ENCODE measurements at places on chromosomes 4 and X.

DNA sequence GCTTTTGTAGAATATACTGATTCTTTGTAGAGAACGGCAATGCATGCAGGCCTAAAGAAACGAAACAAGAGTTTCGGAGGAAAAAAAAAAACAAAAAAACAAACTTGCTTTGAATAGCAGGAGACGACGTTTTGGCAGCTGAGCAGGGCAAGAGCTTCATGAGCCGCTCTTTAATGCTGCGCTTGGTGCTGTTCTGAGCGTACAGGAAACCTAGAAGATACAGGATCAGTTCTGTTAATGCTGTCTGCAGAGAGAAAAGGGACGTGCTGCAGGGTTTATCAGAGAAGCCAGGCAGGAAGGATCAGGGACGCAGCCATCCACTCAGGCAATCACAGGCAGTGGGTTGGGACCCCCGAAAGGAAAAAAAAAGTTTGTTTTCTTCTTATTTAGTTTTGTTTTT, 182.2 kb downstream of the PACRGL start:
- DNase-seq = no peak

DNA sequence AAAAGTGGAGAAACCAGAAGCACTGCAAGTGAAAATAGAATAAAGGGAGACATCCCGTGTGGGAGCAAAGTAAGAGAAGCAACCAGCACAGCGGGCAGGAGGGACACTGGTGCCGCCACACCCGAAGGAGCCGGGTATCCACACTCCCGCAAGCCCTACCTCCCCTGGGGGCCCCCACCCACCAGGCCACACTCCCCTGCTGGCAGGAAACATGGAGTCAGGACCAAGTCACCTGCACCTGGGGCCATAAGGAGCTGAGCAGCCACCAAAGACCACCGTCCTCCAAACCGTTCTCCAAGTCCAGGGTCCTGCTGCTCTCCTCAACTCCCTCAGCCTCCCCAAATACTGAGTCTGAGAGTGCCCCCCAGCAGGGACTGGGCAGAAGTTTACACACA, 30.5 kb downstream of the FGFRL1 start:
- DNase-seq = no peak

GRCh38 chr4:96136056-96136455, 296.2 kb downstream of the PDHA2 start:
- DNase-seq = no peak

DNA sequence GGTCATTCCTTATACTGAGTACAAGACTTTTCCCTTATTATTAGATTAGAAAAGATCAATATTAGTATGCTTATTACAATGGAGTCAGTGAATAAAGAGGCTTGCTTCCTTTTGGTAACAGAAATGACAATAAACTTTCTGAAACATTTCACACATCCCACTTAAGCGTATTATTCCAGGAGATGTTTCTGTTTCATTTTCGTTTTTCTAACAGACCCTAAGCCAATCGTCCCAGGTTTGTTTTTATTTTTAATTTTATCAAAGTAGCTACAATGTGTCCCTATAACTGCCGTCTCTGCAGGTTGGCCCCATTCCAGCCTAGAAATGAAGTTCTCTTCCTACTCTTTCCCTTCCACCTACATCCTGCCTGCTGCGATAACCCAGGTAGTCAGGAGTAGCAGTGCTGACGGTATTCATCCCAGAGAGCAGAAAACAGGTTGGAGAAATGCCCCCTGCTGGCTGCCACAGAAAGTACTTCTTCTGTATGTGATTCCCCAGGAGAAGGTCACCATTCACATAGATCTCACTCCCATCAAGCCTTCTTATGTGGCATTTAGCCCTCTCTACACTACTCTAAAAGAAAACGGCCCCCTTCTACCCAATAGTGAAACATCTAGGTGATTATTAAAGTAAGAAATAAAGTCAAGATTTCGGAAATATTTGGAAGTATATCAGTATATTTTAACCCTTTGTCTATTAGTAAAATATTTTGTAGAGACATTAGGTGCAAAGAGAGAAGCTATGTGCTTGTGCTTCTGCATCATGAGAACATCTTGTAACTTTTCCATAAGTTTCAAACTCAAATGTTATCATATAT, 40.4 kb downstream of the ENPEP start:
- no peak for DNase-seq

DNA sequence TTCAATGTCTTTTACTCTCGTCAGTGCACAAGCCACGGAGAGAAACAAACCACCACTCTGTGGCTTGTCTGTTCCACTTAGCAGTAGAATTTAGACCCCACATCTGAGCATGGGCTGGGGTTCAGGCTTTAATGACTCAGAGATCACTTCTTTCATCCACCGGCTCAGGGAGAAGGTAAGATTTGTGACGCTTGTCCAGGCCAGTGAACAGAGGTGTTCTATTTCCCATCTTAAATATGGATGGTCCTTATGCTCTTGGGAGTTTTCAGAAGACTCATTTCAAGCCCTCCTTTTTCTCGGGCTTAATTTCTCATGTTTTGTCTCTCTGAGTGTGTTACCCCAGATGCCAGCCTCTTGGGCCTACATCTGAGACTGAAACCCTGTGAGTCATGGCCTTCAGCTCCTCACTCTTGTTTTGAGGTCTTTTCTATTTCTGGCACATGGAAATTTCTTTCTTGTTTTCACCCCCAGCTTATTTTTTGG, 127.4 kb upstream of the SFRP2 start:
- DNase-seq = no peak

DNA sequence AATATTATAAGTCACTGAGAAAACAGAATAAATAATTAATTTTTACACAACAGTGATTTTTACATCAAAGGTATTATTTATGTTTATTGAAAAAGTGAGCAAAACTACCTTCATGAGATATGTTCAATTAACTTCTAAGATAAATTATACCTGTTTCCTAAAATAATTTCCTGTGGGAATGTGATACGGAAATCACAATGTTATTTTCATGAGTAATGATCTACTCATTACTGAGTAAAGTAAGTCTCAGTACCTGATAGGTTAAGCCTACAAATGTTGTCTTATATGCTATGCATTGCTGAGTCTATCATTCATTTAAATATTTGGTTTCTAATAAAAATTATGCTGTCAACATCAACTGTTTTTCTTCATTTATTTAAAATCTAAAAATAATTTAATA, 324.0 kb downstream of the STPG2 start:
- DNase-seq = no peak

DNA sequence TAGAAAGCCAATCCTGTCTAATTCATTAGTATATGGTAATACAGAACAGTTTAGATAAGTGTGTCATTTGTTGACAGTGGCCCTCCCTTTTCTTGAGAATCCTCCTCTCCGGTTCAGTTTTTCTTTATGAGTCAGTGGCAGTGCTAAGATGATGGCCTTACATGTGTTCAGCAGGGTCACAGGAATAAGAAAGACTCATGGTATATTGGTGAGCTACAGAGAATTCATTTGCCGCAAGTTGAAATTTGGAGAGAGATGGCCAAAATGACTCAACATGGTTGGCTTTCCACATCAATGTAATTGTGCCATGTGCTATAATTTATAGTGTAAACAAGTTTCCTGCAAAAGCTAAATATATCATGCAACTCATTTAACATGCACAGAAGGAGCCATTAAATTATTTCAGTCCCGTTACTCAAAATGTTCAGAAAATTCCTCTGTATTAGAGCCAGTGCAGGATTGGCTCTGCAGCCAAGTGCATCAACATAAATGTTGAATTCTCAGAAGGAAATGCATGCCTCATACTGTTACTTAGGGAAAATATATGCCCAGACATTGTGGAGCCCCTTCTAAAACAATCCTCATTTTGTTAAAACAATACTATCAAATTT, 374.3 kb downstream of the AFF2 start:
- no peak for DNase-seq

GRCh38 chrX:46686003-46686645, 72.8 kb downstream of the SLC9A7 start:
- no peak for DNase-seq

GRCh38 chr4:137994853-137995252, 247.3 kb downstream of the SLC7A11 start:
- DNase-seq = no peak

- DNase-seq = no peak
Observed at GRCh38 chr4:172982151-172982590, 186.4 kb upstream of the GALNT7 start.

- no peak for DNase-seq
Observed at GRCh38 chr4:158861766-158862165, 92.9 kb downstream of the FNIP2 start.

- DNase-seq = no peak
Observed at GRCh38 chr4:155887847-155888570, 15.5 kb upstream of the TDO2 start.

DNA sequence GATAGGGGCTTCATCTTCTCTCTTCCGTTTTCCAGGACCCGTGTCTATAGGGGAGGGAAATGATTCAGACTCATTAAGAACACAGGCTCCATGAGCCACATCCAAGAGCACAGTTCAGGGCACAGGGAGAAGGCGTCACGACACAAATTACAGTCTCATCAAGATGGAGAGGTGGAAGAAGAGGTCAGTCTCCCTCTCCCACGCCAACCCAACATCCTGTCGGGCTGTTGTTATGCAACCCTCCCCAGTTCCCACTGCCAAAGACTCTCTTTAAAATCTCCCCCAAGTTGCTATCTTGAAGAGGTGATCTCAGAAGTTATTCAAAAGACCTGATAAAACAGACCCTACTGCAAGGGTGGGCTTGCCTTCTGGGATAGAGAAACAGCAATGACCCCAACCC, 12.6 kb downstream of the ZMYM3 start:
- no peak for DNase-seq

DNA sequence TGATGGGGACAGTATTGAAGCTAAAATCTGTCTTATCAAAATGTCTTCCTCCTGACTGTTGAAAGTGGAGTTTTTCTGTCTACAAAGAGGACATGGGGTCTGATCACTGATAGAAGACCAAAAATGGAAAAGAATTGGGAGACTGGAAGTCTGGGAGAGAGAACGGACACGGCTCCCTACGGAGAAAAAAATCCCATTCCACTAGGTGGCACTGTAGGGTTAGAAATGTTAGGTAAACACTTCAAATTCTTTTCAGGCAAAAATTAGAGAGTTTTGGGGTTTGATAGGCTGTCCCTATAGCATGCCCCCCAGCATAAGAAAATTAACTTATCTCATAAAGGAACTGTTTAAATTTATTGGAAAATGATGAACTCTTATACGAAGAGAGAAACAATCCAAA, 200.5 kb downstream of the FAM133A start:
- DNase-seq = no peak

GRCh38 chrX:39450234-39450977, 647.4 kb downstream of the BCOR start:
- no peak for DNase-seq

DNA sequence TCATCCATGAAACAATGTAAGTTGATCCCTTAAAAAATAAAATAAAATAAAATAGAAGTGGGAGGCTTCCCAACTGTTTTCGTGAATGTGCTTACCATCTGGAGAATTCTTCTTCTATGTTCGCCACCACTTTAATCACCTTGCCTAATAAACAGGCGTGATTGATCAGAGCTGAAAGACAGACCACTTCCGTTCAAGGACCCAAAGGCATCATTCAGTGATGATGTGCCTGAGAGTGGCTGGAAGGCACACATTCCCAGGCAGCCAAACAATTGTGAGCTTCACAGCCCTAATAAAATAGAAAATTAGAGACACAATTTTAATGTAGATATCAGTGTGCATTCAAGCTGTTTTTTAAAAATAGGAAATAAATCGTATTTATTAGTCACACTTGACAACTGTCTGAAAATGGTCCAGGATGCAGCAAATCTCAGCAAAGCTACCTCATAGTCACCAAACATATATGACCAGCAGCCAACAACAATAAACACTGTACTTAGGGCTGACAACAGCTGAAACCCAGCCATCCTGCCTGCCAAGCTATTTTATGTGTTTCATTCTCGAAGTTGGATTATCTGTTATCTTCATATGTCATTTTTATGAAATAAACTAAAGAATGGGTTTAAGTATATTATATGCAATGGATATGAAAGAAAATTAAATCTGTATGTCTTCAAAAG, 163.2 kb upstream of the FAM9B start:
- no peak for DNase-seq

DNA sequence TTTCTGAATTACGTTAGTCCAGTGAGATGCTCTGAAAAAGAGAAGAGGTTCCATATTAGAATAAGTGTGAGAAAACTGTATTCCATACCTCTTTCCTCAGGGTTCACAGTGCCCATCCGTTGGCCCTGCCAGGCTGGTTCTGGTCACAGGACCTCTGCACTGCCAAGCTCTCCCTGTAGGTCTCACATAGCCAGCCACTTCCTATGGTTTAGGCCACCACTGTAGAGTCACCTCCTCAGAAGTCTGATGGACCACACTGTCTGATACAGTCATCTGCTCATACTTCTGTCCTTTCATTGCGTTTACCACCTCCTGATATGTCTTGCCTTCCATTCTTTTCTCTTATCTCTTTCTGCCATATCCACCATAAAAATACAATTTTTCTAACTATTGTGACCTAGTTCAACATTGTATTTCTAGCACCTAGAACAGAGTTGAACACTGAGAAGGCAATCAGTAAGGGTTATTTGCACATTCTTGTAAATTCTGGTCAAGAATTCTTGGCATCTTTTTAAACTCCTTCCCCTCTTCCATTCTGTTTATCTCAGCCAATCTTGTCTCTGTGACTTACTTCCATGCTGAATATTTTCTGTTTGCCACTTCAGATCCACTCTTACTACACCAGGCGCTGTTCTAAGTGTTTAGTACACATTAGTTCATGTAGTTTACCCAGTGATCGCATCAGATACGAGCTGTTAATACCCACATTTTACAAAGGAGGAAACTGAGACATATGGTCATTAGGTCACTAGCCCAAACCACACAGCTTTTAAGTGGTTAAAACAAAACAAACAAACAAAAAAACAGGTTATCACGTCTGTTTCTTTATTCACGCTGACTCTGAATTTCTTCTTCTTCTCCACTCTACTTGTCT, 125.6 kb downstream of the CBR4 start:
- DNase-seq = no peak

GRCh38 chrX:110132450-110133114, 129.7 kb downstream of the TMEM164 start:
- no peak for DNase-seq

DNA sequence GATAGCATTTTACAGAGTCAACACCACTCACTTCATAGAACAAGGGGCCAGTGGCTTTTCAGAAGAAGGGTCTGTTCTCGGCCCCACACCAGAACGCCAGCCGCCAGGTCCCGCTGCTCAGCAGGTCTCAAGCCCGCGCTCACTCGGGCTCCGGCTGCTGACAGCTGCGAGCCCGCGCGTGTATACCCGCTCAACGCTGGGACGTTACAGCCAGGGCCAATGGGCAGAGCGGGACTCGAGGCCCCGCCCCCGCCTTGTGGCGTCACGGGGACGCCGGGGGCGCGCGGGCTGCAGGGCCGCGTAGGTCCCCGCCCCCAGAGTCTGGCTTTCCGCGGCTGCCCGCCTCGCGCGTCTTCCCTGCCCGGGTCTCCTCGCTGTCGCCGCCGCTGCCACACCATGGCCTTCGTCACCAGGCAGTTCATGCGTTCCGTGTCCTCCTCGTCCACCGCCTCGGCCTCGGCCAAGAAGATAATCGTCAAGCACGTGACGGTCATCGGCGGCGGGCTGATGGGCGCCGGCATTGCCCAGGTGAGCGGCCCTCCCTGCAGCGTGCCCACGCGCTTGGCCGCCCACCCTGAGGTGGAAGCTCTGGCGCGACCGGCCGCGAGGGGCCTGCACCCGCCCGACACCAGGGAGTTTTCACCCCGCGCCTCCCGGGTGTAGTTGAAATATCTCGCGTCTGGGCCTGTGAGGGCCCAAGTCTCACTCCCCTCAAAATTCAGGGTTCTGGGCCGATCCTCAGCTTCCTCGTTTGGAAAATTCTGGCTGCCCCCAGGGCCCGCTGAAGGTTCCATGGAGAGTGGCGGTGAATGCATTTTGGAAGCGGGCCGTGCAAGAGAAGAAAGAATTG, at the start of gene HADH:
HADH (plus strand) TSS at position 353 of the 850 bp plus-strand sequence; CDS start at position 397, 44 bp downstream.
- peak; percentile 94 for DNase-seq

GRCh38 chr4:7295911-7296660, 103.7 kb downstream of the SORCS2 start:
- no peak for DNase-seq
